ENCODE measurements at places on chromosomes 1 and 21.

DNA sequence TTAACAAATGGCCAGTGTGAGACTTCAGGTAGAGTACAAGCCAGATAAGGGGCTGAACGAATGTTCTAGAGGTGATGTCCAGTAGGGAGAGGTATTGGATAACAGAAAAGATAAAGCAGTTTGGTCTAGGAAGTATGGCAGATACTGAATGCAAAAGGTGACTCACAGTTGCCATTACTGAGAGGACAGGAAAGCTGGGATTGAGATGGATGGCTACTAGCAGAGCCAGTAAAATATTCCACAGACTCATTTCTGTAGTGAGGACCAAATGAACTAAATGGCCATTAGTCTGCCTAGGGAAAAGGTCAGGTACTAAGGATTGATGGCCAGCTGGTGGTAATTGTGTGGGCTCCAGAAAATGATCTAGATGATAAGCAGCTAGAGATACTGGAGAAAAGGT, 11.5 kb downstream of the MACO1 start:
- DNase-seq = no peak

DNA sequence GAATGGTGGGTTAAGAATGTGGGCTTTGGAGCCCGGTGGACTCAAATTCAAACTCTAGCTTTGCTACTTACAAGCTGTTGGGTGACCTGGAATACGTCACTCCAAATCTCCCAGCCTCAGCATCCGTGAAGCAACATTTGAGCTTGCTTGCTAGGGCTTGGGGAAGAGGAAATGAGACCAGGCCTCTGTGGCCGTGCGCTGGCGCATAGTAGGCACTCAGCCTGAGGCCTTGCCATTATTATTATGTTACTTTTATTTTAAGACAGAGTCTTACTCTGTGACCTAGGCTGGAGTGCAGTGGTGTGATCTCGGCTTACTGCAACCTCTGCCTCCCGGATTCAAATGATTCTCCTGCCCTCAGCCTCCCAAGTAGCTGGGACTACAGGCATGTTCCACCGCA, 12.3 kb upstream of the MFAP2 start:
- DNase-seq = no peak

DNA sequence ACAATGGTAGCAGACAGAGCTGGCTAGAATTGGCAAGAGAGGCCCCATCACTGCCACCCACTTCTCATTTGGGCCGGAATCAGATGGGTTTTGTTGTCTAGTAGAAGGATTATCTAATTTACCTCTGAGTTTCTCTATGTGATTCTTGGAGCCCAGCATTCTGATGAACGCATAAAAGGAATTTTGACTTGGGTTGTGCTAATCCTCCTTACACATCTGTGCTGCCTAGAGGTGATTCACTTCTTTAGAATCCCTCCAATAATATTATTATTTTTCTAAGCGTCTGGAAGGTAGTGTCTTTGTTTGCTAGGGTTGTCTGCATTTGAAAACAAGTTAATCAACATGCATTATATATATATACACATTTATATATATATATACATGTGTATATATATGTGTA, 118.1 kb downstream of the RUNX1 start:
- no peak for DNase-seq

DNA sequence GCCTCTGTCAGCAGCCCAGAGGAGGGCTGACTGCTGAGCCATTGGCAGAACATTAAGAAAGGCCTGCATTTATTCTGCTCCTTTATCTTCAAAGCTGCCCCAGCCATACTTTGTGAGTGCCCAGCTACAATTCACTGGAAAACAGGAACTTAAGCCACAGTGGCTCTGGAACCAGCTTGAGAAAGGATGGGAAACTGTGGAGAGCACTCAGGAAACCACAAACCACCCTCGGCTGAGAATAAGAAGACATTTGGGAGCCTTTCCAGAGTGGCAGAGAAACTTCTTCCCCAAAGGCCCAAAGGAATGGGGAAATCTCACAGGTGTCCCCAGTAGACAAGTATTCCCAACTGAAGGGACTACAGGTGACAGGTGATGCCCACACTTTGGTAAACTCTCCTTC, 1.8 kb downstream of the LAMB3 start:
- DNase-seq = no peak

DNA sequence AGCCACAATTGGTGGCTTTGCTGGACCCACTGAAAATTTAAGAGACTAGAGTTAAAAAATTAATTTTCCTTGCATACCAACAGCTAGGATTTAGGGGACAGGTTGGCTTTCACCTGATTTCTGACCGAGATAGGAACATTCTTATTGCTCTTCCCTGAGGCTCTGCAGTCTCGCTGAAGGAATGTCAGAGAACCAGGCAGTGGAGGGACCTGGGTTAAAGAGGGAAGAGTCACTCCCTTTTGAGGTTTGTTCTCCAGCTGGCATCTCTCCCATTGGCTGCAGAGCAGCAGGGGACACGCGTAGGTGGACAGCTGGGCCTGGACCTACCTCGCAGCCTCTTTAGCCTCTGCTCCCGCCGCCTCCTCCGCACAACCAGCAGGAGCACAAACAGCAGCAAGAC, 207.5 kb downstream of the PCP4 start:
- no peak for DNase-seq
